ENCODE measurements at places on chromosomes 1 and 21.

- no peak for DNase-seq
Observed at GRCh38 chr1:32352831-32353383, 9.4 kb downstream of the FAM229A start.

DNA sequence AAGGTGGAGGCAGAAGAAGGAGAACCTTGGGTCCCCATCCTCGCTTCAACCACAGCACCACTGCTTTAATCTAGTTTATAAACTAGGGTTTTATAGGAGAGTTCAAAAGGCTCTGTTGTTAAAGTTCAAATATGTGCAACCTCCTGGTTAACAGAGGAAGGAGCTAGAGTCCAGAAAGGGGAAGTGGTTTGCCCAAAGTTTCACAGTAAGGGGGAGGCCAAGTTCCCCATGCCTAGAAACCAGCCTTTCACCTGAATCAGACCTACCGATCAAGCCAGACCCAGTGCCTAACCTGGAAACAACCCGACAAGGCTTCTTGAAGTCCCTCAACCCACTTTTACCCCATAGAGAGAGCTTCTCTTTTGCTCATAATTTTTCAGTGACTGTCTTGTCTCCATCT is 106.5 kb downstream of the PLPP3 start:
- peak; percentile 72 for DNase-seq

- no peak for DNase-seq
Observed at GRCh38 chr1:67755619-67756018, 70.6 kb downstream of the GADD45A start.

GRCh38 chr1:12573015-12573825 is 44.8 kb downstream of the DHRS3 start:
- no peak for DNase-seq

DNA sequence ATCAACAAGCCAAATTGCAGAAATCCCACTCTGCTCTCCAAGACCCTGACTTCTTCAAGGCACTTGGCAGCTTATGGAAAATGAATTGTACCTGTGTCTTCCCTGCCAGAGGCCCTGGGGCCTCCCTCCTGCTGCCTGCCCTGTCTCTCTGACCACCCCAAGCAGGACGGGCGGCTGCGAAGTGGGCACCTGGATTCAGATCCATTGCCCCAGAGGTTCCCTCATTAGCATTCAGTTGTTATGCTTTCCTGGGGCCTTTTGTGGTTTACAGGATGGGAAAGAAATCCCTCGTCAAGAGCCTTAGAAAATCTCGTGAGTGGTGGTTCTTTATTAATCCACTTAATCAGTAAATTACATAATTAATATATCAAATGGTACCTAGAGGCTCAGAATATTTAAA is 179.3 kb downstream of the TNR start:
- no peak for DNase-seq

DNA sequence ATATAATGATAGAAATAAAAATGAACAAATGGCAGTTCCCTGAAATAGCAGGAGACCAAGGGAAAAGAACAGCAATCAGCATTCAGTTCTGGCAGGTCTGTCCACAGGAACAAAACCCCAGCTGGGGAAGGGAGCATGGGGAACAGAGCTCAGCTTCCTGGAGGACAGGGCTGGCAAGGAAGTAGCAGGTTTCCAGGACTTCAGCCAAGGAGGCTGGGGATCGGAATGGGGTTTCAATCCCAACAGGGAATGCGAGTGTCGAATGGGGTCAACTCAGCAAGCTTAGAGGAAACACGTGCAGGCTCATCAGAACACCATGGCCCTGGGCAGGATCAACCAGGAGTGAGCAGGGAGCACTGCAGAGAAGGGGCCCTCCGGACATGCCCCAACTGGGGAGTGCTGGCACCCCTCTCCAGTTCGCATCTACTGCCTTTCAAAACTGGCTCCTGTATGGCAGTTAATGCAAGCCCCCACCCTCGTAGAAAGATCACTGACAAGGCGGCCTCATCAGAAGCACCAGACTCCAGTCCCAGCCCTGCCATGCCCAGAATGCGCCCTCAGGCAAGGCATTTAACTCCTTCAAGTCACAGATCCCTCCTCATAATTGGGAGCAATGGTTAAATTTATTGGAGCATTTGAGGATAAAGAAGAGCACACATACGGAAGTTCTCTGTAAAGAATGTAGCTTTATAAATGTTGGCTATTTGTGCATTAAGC is 72.4 kb downstream of the SEC16B start:
- DNase-seq: no peak

DNA sequence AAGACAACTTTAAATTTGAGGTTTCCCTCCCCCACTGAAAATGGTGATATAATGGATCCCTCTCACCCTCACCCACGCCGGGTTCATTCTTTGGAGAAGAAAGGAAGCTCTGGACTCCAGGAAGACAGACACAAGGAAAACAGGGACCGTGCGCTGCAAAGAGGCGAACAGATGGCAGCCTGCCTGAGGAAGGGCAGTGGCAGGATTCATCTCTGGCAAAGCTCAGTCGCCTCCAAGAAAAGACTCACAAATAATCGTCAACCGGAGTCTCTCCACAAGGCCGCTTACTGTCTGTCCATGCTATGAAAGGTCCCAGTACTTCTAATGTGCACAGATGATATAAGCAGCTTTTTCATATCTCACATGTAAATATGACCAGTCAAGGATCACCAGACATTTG is 110.3 kb downstream of the TIAM1 start:
- no peak for DNase-seq

DNA sequence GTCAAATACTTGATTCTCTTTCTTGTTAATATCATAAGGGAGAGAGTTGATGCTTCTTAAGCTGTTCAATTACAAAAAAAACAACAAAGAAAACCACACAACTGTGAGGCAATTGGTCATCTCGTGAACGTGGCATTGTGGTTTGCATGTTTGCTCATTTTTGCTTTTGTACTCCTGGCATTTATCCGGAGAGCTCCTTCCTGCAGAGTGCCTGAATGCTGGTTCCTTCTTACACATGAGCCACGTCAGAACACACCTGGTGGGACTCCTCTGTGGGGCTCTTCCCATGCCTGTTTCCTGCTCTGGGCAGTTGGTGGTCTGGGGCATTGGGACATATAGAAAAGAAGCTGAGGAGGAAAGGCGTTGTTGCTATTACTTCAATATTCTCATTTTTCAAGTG is 25.7 kb downstream of the KCNK1 start:
- no peak for DNase-seq

GRCh38 chr1:107875689-107876088 is 89.3 kb downstream of the VAV3 start:
- no peak for DNase-seq

DNA sequence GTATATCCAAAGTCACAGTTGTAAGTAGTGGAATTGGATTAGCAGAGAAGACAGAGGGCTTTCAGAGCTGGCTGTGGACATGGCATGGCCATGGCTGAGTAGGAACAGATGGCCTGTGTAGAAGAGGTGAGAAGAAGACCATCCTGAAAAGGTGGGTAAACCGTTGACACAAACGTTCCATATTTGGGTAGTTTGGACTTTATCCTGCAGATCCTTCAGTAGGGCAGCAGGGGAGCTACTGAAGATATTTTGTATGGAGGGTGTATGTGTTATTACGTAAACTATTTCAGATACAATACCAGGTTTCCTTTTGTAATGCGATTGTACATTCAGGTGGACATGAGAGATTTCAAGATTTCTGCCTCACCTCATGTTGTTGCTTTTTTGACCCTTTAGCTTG is 1.6 kb downstream of the UTP11 start:
- no peak for DNase-seq

- DNase-seq: peak; percentile 47
Observed at GRCh38 chr21:42439284-42440186, 35.8 kb downstream of the UBASH3A start.

DNA sequence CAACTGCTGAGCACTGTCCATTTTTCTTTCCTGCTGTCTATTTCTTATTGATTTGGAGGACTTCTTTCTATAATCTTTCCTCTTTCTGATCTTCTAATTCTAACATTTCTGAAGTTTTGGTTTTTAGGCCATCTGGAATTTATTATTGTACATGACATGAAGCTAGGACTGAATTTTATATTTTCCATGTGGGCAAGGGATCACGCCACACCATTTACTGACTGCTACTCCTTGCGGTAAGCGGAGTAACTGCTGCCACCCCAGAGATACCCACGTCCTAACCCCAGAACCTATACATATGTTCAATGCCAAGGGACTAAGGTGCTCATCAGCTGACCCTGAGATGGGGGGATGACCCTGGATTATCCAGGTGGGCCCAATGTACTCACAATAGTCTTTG is 70.6 kb downstream of the NPHP4 start:
- DNase-seq: no peak

DNA sequence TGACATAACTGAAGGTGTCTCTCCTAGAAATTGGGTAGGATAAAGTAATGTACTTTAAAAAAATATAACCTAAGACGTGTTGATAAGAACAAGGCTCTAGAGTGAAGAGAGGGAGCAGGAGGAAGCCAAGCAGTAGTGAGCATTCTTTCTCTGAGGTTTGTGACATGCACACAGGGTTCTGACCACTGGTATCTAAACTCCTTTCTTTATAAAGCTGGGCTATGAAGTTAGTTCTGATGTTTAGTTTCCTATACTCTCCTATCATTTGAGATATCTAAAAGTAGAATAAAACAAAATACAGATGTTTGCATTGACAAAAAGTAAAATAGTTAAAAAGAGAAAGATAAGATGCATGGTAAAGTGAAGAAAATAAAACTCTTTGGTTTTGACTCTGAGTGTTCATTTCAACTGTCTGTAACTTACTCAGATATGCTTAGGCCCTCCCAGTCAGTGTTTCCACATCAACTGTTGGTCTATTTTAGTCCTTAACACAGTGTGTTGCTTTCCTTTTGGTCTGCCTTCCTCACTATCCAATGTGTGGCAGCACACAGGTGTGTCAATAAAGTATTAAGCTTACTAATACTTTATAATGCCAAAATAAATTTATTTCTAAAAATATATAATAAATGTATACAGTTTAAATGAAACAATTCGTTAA is 543.5 kb downstream of the PTPRC start:
- peak; percentile 90 for DNase-seq

DNA sequence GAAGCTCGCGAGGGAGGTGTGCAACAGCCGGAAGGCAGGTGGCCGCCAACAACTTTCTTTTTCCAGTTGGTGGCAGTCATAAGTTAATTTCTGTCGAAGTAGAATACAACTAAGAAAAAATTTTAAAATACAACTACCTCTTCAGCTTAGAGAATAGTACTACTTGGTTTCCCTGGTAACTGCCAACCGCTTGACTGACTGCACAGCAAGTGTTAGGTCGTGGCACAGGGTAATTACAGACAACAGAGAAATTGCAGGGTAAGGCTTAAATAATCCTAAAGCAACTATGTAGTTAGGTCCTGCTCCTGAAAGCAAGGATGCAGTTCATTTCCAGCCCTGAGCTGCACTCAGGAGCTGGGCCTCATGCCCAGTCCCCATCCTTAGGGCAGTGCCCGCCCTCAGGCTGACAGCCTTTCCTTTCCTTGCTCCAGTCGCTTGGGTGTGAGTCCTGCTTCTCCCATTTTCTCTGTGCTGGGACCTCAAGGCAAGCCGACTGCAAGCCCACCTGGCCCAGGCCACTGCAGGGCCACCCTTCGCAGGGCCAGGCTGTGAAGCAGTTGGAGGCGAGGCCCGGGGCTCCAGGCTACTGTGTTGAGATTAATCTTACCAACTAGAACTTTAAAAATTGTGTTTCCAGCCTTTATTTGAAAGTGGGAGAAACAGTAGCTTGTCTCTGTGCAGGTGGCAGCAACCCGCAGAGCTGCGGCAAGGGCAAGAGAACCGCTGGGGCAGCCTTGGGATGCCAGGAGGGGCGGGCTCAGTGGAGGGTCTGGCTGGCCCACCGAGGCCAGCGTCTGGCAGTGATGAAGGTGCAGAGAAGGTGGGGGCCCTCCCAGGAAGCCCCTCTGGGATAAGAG is 148.3 kb downstream of the PCBP3 start:
- no peak for DNase-seq

DNA sequence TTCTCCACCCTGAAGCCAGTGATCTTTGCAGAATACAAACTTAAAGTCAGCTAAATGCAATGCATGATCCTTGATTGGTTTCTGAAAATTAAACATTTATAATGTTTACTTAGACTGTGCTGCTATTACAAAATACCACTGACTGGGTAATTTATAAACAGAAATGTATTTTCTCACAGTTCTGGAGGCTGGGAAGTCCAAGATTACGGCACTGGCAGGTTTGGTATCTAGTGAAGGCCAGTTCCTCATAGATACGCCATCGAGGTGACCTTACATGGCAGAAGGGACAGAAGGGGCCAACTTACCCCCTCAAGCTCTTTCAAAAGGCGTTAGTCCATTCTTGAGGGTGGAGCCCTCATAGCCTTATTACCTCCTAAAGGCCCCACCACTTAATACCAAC is 2.8 kb upstream of the BOLA1 start:
- DNase-seq: no peak

GRCh38 chr1:59124166-59124565 is 172.7 kb upstream of the FGGY start:
- no peak for DNase-seq

DNA sequence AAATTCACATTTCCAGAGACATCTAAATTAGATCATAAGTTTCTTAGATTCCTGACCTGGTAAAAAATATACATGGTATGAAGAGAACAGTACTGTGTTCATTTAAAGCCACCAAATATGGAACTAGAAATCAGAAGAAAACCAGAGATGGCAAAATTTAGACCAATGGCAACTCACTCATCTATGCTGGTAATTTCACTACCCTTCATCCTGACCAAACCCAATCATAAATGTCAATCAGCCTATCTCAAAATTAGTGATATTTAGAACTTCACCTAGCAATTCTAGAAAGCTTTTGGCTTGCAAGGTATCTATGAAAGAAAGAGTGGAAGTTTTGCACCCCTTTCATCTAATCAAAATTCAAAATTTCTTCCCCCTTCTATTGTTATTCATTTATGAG is 107.7 kb downstream of the NIBAN1 start:
- DNase-seq: no peak

Data from NB4 (cell line).